ENCODE measurements at places on chromosomes 3 and 15.
A peak's percentile ranks its signal among the peaks of the same experiment; 100 is the strongest.

GRCh38 chr3:14256046-14256445, 77.4 kb downstream of the LSM3 start:
- no peak for DNase-seq

- no peak for DNase-seq
Measured at GRCh38 chr3:188480011-188480410, 326.1 kb downstream of the LPP start.

DNA sequence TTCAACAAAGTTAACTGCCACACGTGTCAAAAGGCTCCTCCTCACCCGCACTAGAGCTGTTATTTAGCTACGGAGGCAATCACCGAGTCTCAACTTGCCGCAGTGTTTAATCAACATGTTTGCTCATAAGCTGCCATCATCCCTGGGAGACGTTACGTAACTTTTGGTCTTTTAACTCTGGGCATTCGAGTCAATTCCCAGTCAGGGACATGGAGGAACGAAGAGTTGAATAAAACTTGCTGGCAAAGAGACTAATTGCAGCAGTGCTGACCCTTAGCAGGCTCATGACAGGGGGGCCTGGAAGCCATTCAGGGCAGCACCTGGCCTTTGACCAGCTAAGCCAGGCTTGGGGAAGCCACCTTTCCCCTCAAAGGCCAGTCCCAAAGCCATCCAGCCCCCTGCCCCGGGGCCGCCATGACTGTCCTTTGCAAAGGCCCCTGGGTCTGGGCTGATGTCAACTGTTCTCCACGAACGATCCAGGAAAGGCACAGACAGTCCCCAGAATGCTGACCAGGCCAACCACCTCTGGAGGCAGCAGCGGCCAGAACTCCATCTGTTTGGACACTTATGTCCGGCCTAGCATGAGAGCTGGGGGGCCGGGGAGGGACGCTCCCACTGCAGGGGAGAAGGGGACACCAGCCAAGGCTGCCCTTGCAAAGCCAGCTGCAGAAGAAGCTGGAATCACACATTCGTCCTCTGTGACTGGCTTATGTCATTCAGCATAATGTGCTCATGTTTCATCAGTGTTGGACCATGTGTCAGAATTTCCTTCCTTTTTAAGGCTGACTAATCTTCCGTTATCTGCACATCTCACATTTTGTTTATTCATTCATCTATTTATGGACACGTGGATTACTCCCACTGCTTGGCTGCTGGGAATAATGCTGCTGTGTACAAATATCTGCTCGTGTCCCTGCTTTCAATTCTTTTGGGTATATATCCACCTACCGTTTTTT, 43.7 kb downstream of the PCSK6 start:
- DNase-seq, result no peak

GRCh38 chr3:31187380-31187779, 292.9 kb upstream of the GADL1 start:
- DNase-seq, result no peak

DNA sequence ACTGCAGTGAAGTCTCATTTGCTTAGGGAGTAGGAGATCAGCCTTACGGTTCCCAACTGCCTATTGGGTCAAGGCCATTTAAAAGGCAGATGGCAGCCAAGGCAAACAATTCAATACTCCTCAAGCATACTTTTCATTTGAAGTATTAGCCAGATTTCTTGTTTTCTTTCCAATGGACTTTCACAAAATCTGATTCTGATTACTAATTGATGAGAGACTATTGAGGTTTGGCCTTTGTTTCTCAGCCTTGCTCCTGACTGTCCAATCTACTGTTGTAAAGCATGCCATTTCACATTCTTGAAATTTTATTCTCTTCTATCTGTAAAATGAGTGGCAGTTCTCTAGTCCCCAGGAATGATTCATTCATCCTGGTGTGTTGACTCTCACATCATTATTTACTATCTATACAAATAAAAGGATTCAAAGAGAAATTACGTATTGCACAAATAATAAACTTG, 166.2 kb upstream of the TGFBR2 start:
- DNase-seq, result no peak

- DNase-seq, result no peak
Measured at GRCh38 chr3:102092617-102093466, 243.5 kb downstream of the NFKBIZ start.

GRCh38 chr3:71067977-71068654, 515.4 kb downstream of the FOXP1 start:
- DNase-seq, result no peak

- no peak for DNase-seq
Measured at GRCh38 chr15:59594493-59594942, 17.1 kb upstream of the GCNT3 start.

- DNase-seq, result no peak
Measured at GRCh38 chr3:155026999-155027591, 53.0 kb upstream of the MME start.

GRCh38 chr3:8954938-8955763, 8.1 kb downstream of the RAD18 start:
- no peak for DNase-seq

- peak; percentile 12 for DNase-seq
Measured at GRCh38 chr3:48748754-48749153, 31.7 kb upstream of the IP6K2 start.

DNA sequence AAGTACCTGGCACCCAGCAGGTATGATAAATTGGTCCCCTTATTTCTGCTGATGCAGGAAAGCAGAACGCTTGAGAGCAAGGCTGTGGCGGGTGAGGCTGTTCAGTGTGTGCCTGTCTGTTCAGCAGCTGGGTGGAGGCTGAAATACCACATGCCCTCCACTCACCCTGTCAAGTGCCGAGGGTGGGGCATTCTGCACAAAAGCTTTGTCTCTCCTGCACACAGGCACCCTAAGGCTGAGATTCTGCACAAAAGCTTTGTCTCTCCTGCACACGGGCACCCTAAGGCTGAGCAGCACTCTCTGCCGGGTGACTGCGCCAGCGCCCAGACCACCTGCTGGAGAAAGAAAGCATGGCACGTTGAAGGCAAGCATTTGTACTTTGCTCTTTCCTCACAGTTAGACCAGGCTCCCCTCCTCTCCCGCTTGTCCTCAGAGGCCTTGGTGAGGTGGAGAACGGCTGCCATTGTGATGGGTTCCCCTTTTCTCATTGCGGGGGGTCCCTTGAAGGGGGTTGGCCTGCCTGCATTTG, 97.5 kb downstream of the BDH1 start:
- no peak for DNase-seq

DNA sequence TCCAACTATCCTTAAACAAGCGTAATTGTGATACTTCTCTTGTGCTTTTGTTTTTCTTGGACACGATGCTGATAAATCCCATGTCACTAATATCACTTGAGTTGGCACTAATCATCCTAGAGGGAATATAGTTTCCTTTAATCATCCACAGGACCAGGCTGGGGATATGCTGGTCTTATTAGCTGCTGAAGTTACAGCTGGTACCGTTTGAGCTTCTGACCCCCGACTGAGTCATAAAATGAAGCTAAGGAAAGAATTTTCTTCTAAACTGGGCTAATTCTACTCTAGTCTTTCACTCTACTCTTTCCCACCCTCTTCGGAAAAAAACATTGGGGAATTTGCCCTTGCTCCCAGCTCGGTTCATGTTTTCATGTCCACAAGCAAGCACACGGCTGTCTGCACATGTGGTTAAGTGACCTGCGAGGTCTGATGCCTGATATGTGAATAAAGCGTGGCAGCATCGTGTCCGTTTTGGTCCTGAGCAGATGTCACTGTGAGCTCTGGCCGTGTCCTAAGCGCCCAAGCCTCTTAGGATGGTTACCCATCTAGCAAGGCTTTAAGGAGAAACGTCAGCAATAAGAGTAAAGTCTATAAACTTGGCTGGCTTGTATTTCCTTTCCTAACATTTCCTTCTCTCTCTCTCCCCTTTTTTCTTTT, 223.7 kb downstream of the ITPR1 start:
- no peak for DNase-seq

- DNase-seq, result no peak
Measured at GRCh38 chr3:42302924-42303634, 37.1 kb upstream of the CCK start.

DNA sequence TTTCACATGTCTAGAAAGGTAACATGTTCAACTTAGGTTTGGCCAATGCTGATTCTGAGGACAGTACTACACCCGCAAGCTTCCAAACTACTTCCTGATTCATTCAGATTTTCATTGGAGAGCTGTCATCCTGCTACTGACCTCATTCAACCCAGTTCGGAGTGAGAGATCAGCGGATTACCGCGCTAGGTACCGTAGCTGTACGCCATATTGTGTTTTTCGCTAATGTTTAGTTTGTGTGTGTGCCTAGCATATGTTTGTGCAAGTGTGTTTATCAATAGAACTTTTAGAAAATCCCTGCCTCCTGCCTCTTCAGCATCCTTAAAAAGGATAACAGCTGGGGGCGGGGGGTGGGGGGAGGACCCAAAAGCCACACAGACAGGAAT, 1.1 kb downstream of the ZBTB20 start:
- peak; percentile 20 for DNase-seq

DNA sequence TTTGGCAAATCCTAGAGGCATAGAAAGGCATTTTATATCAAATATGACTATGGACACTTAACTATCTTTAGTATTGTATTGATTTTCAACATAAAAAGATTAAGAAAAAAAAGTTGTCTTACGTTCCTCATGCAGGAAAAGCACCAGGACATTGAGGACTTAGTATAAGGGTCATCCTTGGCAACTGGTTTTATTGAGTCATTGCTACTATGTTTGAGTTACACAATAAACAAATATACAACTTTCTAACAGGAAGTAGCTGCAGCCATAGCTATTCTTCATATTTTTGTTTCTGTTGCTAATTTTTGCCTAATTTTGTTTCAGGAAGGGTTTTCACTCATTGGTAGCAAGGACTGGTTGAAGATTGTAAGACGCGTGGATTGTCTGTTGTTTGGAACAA, 93.0 kb downstream of the NPTN start:
- DNase-seq, result no peak

DNA sequence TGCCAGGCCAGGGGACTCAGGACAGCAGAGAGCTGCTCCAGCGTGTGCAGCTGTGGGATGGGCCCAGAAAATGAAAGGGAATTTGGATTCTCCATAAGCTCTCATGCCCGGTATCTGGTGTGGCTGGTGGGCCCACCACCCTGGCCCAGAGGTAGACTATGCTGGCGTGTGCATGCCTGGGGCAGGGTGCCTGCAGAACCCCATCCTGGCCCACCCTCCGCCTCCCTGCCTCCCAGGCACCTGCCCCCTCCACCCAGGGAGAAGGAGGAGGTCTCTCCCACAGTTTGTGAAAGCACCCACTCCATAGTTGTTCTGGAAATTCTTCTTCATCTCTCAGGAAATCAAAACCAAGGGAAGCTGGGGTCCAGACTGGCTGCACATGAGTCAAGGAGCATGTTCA, 112.9 kb downstream of the ADCY5 start:
- DNase-seq, result no peak

GRCh38 chr15:47652844-47653243, 64.5 kb upstream of the SEMA6D start:
- no peak for DNase-seq

GRCh38 chr3:140859592-140860336, 81.9 kb upstream of the SLC25A36 start:
- no peak for DNase-seq

DNA sequence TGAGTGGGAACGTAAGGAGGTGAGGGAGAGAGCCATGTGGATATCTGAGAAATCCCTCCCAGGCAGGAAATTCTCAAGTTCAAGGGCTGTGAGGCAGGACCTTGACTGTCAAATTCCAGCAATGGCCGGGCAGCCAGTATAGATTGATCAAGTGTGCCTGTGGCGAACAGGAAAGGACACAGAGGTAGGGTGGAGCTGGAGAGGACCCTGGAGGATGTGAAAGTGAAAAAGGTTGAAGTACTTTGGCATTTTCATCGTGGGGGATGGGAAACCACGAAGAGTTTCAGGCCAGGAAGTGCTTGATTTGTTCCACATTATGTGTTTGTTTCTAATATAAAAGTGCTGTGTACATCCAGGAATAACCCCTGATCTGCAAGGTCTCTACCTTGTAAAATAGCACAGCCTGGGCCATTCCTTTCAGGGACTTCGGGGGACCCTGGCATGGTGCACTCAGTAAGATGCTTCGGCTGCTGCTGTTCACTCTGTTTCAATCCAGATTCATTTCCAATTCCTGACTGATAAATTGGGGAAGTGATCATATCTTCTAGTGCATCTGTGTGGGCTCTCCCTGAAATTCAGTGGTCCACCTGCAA, 156.6 kb downstream of the MCTP2 start:
- DNase-seq, result no peak

DNA sequence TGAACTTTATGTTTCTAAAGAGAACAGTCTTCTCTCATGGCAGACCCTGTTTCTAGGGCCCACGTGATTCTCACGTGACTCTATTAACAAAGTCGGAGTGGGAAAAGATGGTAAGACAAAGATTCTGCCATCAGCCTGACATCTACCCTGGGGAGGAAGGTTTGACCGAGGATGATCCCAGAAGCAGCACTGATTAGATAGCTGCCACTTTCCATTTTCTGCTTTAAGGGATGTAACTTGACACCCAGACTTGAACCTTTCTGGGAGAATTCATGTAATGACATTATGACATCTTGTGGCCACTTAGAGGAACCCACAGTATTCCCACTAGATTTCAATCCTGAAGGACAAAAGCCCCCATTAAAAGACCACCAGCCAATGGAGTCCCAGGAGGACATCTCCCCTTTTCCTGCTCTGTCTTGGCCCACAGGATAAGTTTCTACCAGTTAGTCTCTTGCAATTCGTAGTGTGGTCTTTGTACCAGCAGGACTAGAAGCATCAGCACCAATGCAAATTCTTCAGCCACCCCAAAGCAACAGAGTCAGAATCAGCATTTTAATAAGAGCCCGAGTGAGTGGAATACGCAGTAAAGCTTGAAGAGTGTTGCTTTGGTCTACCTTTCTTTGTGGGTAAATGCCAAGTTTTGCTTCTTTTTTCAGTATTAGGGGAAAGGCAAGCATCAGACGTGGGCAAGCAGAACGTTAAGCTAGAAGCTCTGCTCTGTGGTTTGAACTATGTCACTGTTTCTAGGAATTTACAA, 480.5 kb upstream of the PROK2 start:
- DNase-seq, result no peak

DNA sequence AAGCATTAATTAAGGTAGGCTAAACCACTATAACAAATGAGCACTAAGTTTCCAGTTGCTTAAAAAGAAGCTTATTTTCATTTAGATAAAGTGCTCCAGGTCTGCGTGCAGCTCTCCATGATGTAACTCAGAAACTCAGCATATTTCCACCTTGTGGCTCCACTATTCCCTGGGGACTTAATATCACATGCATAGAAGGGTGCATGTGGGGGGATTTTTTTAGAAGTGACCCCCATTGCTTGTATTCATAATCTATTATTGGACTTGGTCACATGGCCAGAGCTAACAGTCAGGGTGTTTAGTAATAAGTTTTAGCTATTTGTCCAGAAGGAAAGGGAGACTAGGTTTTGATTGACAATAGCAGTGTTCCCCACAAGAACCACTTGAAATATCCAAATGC, 86.8 kb downstream of the TMCO5A start:
- DNase-seq, result no peak

GRCh38 chr3:71051893-71052687, 531.4 kb downstream of the FOXP1 start:
- no peak for DNase-seq
